ENCODE measurements at places on chromosomes 1 and 21.
A peak's percentile ranks its signal among the peaks of the same experiment; 100 is the strongest.

- DNase-seq, result no peak
Observed at GRCh38 chr1:121538943-121539575, 354.3 kb downstream of the SRGAP2C start.

- DNase-seq, result peak; percentile 51
Observed at GRCh38 chr1:101309334-101310311, 72.8 kb downstream of the S1PR1 start.

DNA sequence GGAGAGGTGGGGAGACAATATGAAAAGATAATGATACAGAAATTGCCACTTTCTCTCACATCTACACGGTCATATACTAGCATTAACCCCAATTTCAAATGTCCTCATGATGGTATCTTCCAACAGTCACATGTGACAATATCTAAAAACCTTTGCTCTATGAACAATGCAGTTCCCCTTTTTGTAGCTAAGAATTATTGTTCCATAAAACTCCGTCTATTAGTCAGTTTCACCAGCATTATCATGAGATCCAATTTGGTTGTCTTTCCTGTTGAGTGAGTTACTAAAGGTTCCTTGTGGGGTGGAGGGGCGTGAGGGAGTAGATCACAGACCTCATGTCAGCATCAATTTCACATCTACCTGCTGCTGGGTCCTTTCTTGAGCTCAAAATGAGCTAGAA lies 1.7 kb downstream of the TIAM1 start:
- no peak for DNase-seq

GRCh38 chr1:168387781-168388760 lies 107.4 kb downstream of the TBX19 start:
- DNase-seq, result no peak

DNA sequence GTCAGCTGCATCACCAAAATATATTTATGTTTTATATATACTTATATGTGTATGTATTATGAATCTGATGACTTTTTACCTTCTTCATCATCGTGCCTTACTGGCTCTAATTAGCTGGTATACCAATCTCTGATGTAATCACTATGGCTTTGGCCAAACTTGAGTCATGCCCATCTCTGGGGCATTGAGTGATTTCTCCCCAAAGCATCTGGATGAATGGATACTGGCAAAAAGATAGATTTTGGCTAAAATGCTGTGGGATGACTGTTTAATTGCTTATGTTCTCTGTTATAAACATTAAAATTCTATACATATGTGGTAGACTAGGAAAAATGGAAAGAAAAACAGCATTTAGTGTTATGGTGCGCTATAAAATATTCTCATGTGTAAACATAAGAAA lies 19.6 kb downstream of the CDKN2C start:
- no peak for DNase-seq

GRCh38 chr1:34597877-34598514 lies 156.9 kb upstream of the GJB5 start:
- DNase-seq, result peak; percentile 94

- DNase-seq, result no peak
Observed at GRCh38 chr1:146012703-146013558, 8.6 kb downstream of the HJV start.

DNA sequence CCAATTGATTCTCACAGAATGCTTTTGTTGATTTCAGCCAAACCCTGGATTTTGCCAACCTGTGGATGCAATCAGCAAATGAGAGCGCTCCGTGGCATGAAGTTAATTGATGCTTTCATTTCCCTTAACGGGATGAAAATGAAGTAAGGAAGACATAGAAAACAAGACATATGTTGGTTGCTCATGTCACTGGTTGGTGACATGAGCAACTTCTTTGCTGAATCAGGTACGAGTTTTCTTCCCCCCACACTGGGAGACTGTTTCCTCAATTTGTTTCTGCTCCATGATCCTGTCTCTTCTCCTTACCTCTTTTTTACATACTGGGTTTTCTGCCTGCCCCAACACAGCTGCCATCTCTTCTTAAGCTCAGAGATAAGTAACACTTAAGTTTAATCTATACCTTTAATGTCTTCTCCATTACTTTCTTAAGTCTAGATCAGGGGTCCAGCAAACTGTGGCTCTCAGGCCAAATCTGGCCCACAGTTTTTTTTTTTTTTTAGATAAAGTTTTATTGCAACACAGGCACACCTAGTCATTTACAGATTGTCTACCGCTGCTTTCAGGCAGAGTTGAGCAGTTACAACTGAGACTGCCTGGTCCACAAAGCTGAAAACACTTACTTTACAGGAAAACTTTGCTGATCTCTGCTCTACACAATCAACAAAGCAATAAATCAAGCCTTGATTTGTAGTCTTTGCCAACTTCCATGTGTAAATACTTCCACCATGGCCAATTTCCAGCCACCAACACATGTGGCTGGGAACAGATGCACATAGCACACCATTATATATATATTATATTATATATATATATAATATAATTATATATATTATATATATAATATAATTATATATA lies 13.3 kb downstream of the GPR157 start:
- no peak for DNase-seq
